Iris pigment epithelial cell (primary cell): ENCODE measurements at places on chromosomes 1 and 21.

DNA sequence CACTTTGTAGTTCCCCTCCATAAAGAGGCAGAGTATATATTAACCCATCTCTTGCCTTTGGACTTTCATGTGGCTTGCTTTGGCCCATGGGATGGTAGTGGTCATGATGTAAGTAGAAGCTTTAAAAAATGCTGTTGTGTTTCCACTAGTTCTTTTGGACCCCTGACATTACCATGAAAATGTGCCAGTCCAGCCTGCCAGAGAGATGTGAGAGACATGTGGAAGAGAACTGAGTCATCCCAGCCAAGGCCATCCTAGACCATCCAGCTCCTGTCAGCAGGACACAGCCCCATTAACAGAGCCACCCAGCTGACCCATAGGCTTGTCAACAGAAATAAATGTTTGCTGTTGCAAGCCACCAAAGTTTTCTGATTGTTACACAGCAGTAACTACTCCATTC, 3.9 kb upstream of the CD101 start:
- no peak for DNase-seq

DNA sequence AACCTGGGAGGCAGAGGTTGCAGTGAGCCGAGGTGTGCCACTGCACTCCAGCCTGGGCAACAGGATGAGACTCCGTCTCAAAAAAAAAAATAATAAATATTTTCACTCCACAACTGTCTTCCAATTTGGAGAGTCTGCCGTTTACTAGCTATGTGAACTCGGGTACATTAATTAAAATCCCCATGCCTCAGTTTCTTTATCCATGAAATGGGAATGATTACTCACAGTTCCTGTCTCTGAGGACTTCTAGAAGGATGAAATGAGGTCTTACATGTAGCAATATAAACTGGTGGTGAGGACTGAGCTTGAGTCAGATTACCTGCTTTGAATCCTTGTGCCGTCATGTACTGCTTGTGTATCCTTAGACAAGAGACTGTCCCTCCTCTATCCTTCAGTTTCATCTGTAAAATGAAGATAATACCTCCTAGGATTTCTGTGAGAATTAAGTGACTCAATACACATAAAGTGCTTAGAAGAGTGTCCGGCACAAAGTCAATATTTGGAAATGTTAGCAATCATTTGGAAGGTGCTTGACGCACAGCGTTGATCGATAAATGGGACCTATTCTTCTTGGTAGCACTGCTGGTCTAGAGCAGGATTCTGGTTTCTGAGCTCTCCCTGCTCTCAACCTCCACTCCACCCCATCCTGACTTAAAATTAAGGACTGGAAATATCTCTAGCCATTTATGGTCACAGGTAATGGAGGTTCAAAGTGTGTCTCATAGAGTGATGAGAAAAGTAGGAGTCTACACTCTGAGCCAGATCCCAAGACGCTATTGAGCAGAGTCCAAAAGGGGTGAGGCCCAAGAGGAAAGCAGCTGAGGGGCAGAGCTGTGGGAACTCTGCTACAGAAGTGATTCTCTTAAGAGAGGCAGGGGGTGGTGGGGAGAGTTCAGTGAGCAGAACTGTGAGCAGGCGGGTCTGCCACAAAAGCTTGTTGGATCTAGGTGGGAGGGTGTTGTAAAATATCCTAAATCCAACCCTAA, 11.6 kb upstream of the DDI2 start:
- no peak for DNase-seq

- peak; percentile 35 for DNase-seq
Observed at GRCh38 chr1:44594871-44595735, 79.2 kb downstream of the TMEM53 start.

GRCh38 chr1:32350785-32351398, 11.4 kb downstream of the FAM229A start:
- DNase-seq, result peak; percentile 69

GRCh38 chr1:212457740-212458338, 25.1 kb downstream of the NENF start:
- DNase-seq, result peak; percentile 49

DNA sequence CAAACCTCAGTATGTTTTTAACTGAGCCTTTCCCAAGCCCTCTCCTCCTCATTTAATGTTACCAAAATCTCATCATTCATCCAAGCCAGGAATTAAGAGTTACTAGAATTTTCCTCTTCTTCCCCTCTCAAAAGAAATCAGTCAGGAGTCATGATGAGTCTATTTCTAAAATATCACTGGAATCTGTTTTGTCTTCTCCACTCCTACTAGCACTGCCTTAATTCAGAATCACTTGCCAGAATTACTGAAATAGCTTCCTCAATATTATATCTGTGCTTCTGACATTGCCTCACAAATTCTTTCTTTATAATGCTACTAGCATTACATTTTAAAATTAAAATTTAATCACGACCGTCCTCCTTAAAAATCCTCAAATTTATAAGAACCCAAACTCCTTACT, 106.1 kb downstream of the PTGER3 start:
- no peak for DNase-seq

GRCh38 chr21:34803782-34804370, 135.1 kb downstream of the CLIC6 start:
- no peak for DNase-seq

DNA sequence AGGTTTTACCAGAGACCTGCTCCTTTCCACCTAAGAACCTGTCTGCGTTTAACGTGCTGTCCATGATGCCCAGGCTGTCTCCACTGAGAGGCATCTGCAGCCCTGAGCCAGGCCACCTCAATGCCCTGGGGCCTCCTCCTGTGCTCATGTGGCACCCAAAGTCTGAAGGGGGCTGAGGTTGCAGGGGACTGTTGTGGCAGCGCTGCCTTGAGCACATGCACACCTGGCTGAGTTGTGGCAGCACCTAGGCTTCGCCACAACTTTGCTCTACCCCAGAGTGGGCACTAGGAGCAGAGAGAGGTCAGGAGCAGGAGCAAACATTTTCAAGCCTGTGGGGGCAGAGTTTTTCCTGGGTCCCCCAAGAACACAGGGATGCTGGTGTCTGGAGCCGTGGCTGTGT, 1527.1 kb downstream of the PLA2G4A start:
- no peak for DNase-seq
